Stimulated activated CD4-positive, alpha-beta T cell treated with anti-CD3 and anti-CD28 coated beads, Interleukin-12 subunit alpha, Interleukin-12 subunit beta, amount 100 ng/mL, for 48 hours (primary cell): ENCODE measurements at places on chromosomes 6 and 20.
A peak's percentile ranks its signal among the peaks of the same experiment; 100 is the strongest.

DNA sequence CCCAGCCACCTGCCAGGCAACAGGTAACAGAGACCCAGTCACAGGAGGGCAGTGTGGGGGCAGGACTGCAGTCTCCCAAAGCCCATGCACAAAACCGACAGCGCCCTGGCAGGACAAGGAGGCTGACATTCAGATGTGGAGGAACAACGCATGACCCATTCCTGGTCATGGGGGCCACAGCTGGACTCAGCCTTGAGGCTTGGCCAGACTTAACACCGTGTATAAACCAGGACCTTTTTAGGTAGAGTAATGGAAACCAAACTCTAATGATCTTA, 8.1 kb downstream of the GFRA4 start:
- DNase-seq = no peak

DNA sequence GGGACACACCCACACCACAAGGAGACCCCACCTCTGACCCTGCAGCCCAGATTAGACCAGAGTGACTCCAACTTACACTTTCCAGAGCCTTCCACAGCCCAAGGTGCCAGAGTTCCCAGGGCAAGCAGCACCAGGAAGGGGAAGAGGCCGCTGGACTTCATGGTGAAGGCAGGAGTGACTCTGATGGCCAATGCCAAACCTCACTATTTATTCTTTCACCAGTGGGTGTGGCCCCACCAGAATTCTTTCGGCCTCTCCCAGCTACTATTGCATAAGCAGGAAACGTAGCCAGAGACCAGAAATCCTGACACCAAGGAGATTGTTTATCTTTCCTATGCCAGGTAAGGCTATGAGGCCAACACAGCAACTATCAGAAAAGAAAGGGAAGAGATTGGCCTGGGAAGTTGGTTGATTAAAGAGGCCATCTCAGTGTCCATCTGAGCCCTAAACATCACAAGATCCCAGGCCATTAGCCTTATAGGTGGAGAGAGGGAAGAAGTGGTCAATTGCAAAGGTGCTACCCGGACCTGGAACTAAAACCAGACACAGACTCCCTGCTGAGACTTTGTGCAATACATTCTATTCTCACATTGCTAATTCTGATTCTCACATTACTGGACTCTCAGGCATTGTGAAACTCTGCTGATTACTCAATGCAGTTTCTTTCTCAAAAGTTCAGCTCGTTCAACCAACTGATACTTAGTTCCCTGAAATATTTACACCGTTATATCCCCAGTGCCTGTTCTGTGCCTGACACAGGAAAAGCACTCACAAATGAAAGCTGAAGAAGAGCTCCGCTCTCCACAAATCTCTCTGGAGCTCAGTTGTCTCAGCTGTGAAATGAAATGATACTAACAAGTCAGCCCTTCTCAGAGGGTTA, at the start of gene SLPI:
Gene SLPI (minus strand): TSS at position 182 of the 880 bp plus-strand sequence. CDS start 21 bp downstream, at position 161.
- no peak for DNase-seq

GRCh38 chr6:85172161-85172560, 277.7 kb upstream of the NT5E start:
- DNase-seq = no peak

- DNase-seq = no peak
Observed at GRCh38 chr20:3128275-3128984, 31.2 kb downstream of the FASTKD5 start.

GRCh38 chr6:90596967-90597539, 10.2 kb upstream of the MAP3K7 start:
- no peak for DNase-seq

DNA sequence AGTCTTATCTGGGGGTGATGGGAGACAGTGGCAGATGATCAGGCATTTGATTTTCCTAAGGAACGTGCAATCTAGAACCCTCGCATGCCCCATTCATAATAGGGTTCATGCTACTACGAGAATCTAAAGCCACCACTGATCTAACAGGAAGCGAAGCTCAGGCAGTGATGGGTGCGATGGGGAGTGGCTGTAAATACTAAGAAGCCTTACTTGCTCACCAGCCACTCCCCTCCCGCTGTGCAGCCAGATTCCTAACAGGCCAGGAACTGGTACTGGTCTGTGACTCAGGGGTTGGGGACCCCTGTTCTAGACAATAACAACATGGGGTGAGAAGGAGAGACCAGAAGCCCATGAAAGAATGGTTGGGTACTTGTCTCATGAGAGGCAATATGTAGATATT, 4.5 kb downstream of the TREML4 start:
- DNase-seq = no peak

GRCh38 chr20:35866418-35867202, 87.7 kb downstream of the SCAND1 start:
- no peak for DNase-seq

DNA sequence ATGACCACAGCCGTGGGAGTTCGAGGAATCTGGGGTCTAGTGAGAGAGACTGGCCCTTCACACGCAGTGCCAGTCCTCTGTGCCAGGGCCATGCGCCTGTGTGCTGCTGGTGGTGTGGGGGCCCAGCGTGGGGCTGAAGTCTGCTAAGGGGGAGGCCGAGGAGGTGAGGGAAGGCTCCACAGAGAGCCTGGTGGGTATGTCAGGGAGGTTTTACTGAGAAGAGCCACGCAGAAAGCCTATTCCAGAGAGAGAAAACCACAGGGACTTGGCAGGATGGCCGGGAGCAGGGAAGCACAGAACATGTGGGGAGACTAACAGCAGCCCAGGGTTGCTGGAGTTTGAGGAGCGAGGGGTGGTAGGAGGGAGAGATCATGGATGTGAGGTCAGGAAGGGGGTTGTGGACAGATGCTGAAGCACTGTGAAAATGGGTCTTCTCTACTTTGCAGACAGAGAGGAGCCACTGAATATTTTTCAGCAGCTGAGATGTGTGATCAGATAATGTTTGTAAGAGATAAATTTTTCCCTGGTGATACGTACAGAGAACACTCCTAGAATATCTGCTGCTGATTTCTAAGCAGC, 35.3 kb downstream of the DUSP22 start:
- DNase-seq = no peak

DNA sequence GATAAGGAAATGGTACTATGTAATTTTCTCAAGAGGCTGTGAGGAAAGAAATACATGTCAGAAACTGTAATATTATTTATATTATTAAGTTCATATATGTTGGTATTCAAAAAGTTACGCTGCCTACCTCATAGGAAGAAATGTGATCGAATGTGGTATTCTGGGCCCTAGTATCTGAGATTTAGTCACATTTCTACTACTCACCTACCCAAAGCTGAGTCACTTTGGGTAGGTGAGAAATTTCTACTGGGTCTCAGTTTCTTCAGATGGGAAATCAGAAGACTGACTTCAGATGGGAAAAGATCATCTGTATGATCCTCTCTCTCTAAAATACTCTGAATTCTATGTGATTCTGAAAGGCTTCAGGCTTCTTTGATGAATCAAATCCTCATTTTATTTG, 411.0 kb downstream of the SYNE1 start:
- no peak for DNase-seq

GRCh38 chr6:166771701-166772100, 144.7 kb upstream of the RPS6KA2 start:
- DNase-seq = no peak

DNA sequence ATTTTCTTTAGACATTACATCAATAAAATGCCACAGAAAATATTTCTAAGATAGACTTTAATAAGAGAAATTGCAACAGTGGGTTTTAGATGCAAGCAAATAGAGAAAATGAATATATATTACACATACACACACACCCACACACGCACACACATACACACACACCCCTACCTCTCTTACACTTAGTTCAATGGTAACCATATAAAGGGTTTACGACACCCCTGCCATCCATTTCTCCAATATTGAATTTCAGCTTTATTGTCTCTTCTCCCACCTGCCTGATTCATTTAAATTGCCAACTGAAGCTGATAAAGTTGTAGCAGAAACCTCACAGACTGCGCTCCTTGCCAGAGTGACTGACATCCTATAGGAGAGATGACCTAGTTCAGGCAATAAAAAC, 154.6 kb downstream of the ADAT2 start:
- no peak for DNase-seq

- no peak for DNase-seq
Observed at GRCh38 chr6:145756170-145756662, 20.9 kb upstream of the EPM2A start.

DNA sequence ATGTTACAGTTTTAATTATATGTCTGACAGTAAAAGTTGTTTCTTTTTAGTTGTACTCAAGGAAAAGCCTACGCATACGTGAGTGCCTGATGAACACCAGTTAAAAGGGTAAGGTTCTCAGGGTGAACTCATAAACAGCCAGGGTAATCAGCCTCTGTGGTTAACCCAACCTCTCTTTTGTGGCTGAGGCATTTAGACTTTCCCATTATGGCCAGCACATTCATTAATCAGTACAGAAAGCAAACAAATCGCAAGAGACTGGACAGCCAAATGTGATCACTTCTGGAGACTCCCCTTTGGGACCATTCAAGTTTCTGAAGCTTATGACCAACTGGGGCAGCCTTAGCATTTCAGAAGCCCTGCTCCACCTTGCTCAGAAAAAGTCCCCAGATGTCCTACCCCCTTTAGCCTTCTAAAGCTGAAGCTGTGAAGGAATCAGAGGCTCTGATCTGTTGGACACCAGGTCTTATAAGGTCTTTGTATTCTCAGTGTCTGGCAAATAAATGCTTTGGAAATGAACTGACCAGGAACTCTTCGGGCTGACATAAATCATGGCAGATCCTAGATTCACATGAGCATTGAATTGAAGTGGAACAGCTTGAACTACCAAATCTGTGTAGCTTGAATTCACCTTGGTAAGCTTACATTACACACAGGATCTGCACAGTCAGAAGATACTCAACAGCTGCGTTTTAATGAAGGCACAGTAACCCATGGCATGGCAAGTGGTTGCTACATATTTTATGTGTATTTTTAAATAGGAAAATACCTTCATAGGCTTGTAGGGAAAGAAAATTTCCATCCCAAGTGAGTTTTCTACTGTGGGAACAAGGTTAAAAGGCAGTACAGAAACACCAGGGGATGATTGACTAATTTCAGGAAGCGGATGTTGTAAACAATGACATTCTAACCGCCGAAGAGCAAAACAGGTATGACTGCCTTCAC, 18.7 kb downstream of the IL20RA start:
- no peak for DNase-seq

GRCh38 chr6:1076531-1077459, 235.1 kb upstream of the FOXQ1 start:
- no peak for DNase-seq

DNA sequence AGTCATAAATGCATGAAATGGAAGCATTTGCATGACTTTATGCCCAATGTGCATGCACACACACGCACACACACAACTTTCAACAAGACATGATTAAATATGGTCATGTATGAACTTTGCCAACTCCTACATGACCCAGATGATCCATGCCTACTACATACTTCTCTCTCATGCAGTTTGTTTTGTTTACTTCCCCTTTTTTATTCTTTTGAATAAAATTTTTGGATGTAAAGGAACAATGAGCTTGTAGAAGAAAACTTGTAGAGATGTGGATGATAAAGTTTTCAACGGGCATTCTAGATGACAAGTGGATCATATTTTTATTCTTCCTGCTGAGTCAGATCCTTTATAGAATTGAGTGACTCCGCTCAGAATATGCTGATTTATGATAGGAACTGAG, 50.8 kb upstream of the AIG1 start:
- no peak for DNase-seq

DNA sequence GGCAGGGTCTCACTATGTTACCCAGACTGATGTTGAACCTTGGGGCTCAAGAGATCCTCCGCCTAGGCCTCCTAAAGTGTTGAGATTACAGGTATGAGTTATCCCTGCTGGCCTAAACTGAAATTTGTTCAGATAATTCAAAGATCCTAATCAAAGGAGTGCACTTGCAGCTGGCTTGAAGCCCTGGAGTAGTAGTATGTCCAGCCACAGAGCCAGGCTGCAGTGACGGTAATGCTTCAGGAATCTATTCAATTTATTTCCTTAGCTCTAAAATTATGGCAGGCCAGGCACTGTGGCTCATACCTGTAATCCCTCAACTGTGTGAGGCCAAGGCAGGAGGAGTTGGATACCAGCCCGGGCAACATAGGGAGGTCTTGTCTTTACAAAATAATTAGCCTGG, 1.4 kb upstream of the DDX43 start:
- DNase-seq = no peak

DNA sequence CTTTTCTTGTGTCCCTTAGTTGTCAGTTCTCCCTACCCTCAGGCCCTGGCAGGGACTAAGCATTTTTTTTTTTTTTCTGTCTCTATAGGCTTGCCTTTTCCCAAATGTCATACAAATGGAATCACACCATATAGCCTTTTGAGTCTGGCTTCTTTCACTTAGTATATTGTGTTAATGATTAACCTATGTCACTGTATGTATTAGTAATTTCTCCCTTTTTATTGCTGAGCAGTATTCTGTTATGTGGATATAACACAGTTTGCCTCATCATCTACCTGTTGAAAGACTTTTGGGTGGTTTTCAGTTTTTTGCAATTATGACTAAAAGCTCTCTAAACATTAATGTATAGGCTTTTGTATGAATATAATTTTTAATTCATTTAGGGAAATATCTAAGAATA, 16.0 kb upstream of the FBXO30 start:
- no peak for DNase-seq

- DNase-seq = no peak
Observed at GRCh38 chr6:5250911-5251310, 9.8 kb downstream of the LYRM4 start.

- DNase-seq = no peak
Observed at GRCh38 chr20:34997131-34997561, 41.5 kb downstream of the MYH7B start.

DNA sequence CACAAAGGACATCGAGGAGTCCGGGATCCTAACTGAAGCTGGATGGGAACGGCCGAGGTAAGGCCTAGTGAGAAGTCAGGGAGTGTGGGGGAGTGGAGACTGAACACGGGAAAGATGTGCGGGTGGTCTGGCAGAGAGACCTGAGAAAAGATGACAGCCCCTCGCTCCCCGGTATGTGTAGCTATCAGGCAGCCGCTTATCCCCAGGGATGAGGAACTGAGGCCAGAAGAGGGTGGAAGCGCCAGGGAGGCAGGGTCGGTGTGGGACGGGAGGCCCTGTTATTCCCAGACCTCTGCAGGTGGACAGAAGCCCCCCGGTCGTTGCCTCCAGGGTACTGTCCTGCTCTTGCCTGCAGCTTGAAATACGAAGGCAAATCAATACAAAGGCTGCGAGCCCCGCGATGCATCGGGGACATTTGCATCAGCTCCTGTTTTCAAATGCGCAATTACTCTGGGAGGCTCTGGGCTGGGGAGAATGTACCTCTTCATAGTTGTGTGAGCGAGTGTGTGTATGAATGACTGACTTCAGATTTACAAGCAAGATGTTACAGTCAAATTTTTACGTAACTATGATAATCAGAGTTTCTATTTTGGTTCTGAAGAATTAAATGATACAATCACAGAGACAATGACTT, 221.3 kb downstream of the QKI start:
- no peak for DNase-seq

- DNase-seq = peak; percentile 26
Observed at GRCh38 chr6:141326426-141326825, 806.3 kb upstream of the GJE1 start.

DNA sequence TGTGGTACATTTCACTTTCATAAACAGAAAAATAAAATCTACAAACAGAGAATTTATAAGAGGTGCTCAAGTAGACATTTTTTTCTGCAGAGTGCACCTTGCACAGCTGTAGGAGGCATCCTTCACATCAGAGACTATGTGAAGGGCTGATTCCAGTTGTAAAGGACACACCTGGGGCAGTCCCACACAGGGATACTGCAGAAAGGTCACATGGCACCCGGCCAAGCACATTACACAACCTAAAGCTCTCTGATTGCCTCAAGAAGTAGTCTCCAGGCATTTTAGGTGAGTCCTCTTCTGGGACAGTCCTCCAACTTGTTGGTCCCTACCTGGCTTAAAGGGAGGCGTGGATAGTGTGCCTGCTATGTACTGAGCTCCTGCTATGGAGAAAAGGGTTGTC, 502.9 kb upstream of the NOX3 start:
- no peak for DNase-seq

- no peak for DNase-seq
Observed at GRCh38 chr20:39163993-39164392, 201.8 kb downstream of the DHX35 start.
